ENCODE measurements at places on chromosomes 4 and X.

DNA sequence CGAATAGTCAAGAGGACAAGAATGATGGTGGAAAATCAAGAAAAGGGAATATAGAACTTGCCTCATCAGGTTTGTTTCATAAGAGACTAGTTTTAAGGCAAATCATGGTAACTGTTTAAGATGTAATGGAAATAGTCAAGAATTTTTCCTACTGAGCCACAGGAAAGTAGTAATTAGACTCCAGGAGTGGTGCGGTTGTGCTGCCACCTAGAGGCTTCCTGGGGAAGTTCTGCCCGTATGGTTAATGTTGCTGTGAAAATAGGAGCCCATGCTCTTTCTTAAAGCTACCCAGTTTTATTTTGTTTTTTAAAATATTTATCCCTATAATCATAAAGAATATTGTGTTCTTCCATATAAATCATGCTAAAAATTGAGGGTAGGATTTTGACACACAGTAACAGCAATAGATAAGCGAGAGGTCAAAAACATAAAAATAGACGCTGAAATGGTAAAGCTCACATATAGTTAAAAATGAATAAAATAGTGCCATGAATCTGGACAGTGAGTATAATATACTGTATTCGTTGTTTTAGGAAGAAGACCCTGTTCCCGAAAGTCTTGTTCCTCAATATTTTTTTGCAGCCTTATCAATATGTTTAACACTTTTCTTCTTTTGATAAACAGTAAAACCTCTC is 87.0 kb downstream of the PHOX2B start:
- DNase-seq, result peak; percentile 75

DNA sequence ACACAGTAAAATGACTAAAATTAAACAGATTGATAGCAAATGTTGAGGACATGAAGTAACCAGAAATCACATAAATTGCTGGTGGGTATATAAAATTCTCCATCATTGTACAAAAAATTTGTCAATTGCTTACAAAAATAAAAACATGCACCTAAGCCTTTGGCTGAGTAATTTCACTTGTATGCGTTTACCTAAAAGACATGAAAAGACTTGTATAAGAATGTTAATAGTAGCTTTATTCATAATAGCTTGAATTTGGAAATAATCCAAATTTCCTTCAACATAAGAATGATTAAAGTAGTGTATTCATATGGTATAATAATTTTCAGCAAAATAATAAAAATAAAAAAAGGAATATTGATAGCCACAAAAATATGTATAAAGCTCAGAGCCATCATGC is 37.7 kb downstream of the PDHA2 start:
- DNase-seq, result no peak

GRCh38 chrX:29902004-29902403 is 313.4 kb upstream of the MAGEB2 start:
- no peak for DNase-seq

GRCh38 chr4:69753686-69754085 is 6.7 kb downstream of the SULT1B1 start:
- no peak for DNase-seq

DNA sequence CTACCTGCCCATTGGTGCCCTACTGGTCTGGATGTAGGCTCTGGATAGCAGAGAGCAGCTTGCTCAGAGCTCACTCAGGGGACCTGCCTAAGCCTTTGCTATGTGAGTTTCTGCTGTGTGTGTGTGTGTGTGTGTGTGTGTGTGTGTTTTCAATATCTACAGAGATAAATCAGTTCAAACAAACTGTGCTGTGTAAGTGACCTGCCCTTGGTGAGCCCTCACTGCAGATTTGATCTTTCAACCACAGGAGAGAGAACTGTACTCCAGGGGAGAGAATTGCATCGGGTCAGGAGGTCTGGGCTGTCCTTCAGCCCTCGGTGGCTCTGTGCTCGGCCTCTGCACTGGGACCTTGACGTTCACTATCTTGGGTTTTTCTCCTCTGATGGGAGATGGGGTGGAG is 35.0 kb upstream of the CDKN2AIP start:
- DNase-seq, result no peak

DNA sequence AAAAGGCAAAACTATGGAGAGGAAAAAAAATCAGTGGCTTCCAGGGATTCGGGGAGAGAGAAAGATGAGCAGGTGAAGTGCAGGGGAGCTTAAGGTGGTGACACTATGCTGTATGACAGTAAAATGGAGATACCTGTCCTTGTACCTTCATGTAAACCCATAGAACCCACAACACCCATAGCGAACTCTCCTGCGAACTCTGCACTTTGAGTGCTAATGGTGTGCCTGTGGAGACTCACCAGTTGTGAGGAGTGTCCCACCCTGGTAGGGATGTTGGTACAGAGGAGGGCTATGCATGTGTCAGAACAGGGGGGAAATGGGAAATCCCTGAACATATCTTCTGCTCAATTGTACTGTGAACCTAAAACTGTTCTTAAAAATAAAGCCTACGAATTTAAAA is 42.8 kb downstream of the HMX1 start:
- no peak for DNase-seq

DNA sequence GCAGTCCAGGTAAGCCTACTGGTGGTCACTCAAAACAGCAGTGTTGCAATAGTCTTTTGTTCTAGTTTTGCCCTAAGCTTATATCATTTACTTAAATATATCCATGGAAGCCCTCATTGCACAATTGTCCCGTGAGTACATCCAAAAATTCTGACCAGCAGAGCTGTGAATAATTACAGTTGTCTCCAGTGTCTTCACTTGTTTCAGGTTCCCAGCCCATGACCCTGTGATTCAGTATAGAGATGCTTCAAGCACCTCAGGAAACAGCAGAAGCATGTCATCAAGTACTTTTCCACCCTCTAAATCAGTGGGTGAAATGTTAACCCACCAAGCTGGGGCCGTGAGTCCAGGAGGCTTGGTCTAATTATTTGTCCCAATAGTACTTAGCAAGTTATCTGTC is 214.9 kb upstream of the RPS6KA3 start:
- no peak for DNase-seq

DNA sequence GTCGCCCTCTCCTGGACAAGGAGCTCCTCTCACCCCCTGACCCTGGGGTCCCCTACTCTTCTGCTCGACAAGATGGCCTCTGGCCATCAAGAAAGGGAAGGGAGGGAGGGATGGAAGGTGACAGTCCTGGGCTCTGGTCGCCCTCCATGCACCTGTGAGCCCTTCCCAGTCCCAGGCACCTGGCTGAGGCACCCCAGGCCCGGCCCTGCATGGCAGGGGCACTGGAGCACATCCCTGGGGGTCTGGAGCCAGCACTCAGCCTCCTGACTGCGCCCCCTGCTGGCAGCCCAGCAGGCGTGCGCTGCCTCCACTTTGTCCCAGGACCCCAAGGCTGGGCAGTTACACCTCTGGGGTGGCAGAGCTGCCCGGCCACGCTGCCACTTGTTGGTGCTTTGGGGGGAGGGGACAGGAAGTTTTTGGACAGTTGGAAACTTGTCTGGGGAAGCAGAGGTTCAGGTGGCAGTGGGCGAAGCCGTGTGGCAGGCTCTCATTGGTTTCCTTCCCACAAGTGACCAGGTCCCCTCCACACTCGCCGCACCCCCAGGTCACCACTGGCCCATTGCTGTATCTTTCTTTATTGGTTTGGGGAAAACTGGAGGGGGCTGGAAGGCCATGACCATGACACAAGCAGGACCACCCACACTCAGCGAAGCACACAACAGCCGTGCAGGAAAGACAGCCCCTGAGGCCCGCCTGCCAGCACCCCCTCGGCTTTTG is 4.3 kb downstream of the PNCK start:
- DNase-seq, result peak; percentile 55

GRCh38 chr4:161988946-161989345 is 174.9 kb downstream of the FSTL5 start:
- no peak for DNase-seq

GRCh38 chr4:16759931-16760582 is 138.4 kb downstream of the LDB2 start:
- DNase-seq, result no peak

- DNase-seq, result no peak
Observed at GRCh38 chrX:130091980-130092522, 18.2 kb downstream of the ELF4 start.

DNA sequence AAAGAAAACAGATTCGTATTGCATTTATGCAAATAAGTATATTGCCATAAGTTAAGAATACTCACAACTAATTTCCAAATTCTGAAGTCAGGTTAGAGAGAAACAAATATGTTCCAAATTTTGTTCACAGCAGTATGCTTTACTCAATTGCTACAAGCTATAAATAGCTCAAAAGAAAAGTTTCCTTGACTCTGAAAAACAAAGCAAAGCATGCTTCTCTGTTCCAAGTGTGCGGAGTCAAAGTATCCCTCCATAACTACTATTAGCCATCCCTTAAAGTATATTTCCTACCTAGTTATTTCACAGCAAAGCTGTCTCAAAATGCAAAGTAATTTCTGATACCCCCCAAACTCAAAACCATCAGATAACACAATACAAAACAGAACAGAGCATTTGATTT is 47.3 kb downstream of the MGST2 start:
- no peak for DNase-seq

DNA sequence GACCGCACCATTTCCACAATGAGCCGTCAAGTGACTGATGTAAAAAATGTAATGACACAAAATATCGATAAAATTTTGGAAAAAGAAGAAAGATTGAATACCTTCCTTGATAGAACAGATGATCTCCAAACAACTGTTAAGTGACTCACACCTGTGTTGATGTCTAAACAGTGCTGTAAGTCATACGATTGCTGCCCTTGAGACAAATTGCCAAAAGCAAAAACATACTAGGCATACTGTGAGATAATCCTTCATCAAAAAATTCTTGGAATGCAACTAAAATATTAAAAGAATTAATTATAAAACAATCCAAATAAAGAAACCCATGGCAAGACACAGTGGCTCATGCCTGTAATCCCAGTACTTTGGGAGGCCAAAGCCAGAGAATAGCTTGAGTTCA is 53.4 kb downstream of the HNRNPD start:
- no peak for DNase-seq

GRCh38 chrX:109635146-109635545 is 10.2 kb upstream of the KCNE5 start:
- DNase-seq, result peak; percentile 21

GRCh38 chr4:78292341-78292740 is 235.2 kb downstream of the FRAS1 start:
- DNase-seq, result no peak

All from AG20443 (cell line).